ENCODE measurements at places on chromosomes 1 and 21.

GRCh38 chr1:222798116-222798515 is 16.7 kb upstream of the DISP1 start:
- no peak for DNase-seq

GRCh38 chr21:36419996-36420395 is 34.8 kb downstream of the CHAF1B start:
- peak; percentile 77 for DNase-seq

DNA sequence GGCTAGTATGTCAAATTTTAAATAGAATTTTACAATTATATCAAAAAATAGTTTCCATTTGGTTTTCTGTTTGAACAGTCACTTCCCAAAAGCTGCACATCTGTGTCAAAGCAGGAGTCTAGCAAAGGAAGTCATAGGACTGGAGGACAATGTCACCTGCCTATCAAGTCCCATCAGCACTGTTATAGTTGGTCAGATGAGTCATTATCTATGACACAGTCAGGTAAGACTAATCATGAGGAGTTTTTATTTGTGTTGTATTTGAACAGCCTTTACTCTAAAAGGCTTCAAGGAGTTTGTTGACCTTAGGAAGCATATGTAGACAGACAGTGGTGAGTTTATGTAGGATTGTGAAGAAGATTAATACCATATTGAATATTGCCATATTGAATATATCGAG is 74.2 kb upstream of the QSOX1 start:
- no peak for DNase-seq

- peak; percentile 66 for DNase-seq
Measured at GRCh38 chr21:17903029-17903806, 84.1 kb upstream of the C21orf91 start.

GRCh38 chr1:177800400-177801088 is 169.3 kb downstream of the SEC16B start:
- DNase-seq: no peak

DNA sequence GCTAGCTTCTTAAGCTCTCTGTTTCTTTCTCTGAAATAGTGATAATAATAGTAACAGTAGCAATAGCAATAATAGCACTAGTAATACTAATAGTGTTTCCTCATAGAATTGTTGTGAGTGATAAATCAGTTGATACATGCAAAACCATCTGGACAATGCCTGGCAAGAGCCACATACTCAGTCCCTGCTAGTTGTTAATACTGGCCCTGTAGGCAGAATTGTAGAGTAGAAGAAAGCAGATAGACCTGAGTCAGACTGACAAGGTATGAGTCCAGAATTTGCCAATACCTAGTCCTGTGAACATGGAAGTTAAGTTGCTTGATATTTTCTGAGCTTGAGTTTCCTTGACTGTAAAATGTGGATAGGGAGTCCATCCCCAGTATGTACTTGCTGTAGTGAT is 171.9 kb downstream of the C1orf21 start:
- DNase-seq: no peak

DNA sequence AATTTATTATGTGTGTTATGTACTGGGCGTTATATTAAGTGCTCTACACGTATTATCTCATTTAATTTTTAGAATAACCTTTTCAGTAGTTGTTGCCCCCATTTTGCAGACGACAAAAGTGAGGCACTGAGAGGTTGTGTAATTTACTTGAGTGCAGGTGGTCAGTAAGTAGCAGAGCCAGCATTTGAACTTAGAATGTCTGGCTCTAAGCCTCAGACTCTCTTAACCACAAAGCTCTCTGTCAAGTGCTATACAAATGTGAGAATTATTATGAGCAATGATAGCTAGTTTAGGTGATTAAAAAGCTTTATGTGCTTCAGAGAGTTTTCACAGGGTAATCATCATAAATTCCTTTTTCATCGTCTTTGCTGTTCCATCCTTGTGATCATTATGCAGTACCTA is 96.3 kb upstream of the UBE2U start:
- no peak for DNase-seq

Data from muscle of back (tissue), 13 donors.